ENCODE measurements at places on chromosomes 13 and 19.

GRCh38 chr19:38853214-38853613 is 3.4 kb upstream of the HNRNPL start:
- DNase-seq, result no peak

DNA sequence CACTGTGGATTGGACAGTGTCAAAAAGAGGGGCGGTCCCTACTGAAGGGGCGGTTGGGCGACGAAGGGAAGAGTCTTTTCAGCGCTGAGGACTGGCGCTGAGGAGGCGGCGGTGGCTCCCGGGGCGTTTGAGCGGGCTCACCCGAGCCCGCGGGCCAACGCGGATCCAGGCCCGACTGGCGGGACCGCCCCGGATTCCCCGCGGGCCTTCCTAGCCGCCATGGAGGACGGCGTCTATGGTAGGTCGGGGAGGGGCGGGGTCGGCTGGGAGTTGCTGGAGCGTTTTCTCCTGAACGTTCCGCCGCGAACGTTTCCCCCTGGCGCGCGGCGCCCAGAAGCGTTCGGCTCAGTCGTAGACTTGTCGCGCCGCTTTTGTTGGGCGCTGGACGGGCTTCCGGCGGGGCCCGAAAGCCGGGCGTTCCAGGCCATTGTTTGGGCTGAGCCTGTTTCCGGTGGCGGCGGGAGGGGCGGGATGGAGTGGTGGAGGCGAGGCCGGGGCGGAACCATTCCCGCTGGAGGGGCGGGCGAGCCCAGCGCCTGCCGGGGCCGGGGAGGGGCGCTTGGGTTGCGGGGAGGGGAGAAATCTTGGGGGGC is at the start of gene CYTH2:
TSS of gene CYTH2 (plus strand) at position 81 of the 593 bp plus-strand sequence. CDS start at position 220, 139 bp downstream.
- peak; percentile 91 for DNase-seq

- peak; percentile 49 for DNase-seq
These were observed 5.4 kb downstream of the WDR18 start for GRCh38 chr19:989381-990081.

- no peak for DNase-seq
These were observed 232.4 kb upstream of the SGCG start for GRCh38 chr13:22948421-22948820.

DNA sequence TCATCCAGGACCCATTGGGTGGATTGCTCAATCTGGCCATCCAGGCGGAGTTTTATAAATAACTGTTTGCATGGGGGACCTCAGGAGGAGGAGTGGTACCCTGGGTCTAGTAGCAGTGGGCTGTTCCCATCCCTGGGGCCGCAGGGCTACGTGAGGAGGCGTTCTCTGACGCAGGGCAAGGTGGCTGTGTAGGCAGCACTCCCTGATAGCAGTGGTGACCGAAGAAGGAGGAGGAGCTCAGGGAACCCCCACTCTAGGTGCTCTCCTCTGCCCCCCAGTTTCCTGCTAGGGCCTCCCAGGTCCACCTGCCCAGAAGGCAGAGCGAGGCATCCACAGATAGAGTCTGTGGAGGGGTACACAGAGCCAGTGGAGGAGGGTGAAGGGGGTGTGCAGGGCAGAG is 64.1 kb downstream of the CCNE1 start:
- no peak for DNase-seq

GRCh38 chr13:20738616-20739015 is 35.1 kb downstream of the IL17D start:
- DNase-seq, result no peak

- no peak for DNase-seq
These were observed 15.6 kb upstream of the HMGB1 start for GRCh38 chr13:30481241-30481760.

- DNase-seq, result no peak
These were observed 20.9 kb downstream of the MED4 start for GRCh38 chr13:48074006-48074405.

DNA sequence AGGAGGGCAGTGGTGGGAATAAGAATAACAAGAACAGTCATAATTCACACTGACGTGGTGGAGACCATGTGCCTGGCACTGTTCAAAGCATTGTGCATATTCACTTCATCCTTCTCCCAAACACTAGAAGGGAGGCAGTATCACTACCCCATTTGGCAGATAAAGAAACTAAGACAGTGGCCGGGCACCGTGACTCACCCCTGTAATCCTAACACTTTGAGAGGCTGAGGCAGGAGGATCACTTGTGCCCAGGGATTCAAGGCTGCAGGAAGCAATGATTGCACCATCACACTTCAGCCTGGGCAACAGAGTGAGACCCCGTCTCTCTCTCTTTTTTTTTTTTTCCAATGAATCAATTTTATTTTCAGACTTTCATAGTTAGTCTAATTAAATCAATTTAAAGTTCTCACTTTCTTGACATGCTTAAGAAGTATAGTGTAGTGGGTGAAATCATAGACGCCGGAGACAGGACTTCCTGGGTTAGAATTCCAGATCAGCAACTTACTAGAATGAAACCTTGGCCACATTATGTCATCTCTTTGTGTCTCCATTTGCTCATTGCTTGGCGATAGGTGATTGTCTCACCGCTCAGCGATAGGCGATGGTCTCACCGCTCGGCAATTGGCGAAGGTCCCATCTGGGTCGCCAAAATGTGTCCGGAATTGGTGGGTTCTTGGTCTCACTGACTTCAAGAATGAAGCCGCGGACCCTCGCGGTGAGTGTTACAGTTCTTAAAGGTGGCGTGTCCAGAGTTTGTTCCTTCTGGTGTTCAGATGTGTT is 5.3 kb upstream of the ATG4D start:
- no peak for DNase-seq

DNA sequence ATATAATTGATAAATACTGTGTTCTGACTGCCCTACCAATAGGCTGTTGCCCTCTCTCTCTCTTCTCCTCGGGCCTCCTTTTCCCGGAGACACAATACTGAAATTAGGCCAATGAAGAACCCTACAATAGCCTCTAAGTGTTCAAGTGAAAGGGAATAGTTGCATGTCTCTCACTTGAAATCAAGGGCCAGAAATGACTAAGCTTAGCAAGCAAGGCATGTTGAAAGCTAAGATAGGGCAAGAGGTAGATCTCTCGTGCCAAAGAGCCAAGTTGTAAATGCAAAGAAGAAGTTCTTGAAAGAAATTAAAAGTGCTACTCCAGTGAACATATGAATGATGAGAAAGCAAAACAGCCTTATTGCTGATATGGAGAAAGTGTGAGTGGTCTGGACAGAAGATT is 13.3 kb downstream of the KATNAL1 start:
- no peak for DNase-seq

Measured in RWPE2 (cell line).